Heart left ventricle (tissue), 16 donors: ENCODE measurements at places on chromosomes 1 and 21. TPM values are rescaled to one million over a fixed set of nuclear protein-coding genes. Genes with fewer than 3 reads are reported as not detected.

TFF2 gene
- not detected for total RNA-seq

C1QTNF12 gene
- 0.83 TPM for total RNA-seq

TSTD1 gene
- 7.9 TPM for total RNA-seq

TRAF3IP3 gene
- 0.90 TPM for total RNA-seq

EXTL1 gene
- total RNA-seq: 8.8 TPM

SMCP gene
- not detected for total RNA-seq

AADACL4 gene
- not detected for total RNA-seq

- no peaks in the 10 kb centered on the region for H3K27me3 ChIP-seq
- DNase-seq: no peak
- no peak overlapping the region for H3K27ac ChIP-seq
- no peaks in the 10 kb centered on the region for H3K36me3 ChIP-seq
Measured at GRCh38 chr1:63129855-63130254, 192.5 kb upstream of the FOXD3 start.

DNA sequence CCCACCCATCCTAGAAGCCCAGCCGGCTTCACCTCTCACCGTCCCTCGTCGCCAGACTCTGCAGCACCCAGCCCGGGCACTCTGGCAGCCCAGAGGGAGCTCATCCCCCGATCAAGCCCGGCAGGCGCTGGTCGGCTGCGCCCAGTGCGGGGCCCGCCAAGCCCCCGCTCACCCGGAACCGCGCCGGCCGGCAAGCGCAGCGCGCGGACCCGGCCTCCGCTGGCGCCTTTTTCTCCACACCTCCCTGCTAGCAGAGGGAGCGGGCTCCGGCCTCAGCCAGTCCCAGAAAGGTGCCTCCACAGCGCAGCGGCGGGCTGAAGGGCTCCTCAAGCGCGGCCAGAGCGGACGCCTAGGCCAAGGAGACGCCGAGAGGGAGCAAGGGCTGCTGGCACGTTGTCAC is 2023.3 kb downstream of the NCAM2 start:
- H3K27ac ChIP-seq: no peak overlapping the region
- no peaks in the 10 kb centered on the region for H3K27me3 ChIP-seq
- no peaks in the 10 kb centered on the region for H3K36me3 ChIP-seq
- DNase-seq: no peak
- H3K4me1 ChIP-seq: no peaks in the 10 kb centered on the region
- no peak overlapping the region for H3K4me3 ChIP-seq

DNA sequence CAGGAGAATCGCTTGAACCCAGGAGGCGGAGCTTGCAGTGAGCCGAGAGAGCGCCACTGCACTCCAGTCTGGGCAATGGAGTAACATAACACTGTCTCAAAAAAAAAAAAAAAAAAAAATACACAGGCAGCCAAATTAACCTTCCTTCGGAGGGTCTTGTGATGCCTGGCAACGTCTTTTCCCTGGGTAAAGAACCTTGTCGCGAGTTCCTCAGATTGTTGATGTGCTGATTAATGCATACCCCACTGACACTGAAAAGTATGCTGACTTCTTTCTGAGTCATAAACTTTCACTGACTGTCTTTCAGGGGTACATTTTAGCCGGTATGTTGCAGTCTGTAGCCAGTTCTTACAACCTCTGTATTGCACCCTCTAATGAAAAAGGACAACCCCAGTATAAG is 95.1 kb upstream of the SOD1 start:
- H3K4me3 ChIP-seq: no peak overlapping the region
- no peaks in the 10 kb centered on the region for H3K36me3 ChIP-seq
- no peak overlapping the region for H3K27ac ChIP-seq
- H3K27me3 ChIP-seq: peaks cover 4% of the 10 kb centered on the region
- peaks cover 8% of the 10 kb centered on the region for H3K4me1 ChIP-seq

- H3K4me1 ChIP-seq: no peaks in the 10 kb centered on the region
- no peaks in the 10 kb centered on the region for H3K36me3 ChIP-seq
- no peak overlapping the region for H3K27ac ChIP-seq
Measured at GRCh38 chr1:35691571-35692220, 27.0 kb downstream of the C1orf216 start.

GRCh38 chr1:162726555-162726954 is 63.9 kb upstream of the HSD17B7 start:
- no peaks in the 10 kb centered on the region for H3K36me3 ChIP-seq
- no peak for DNase-seq
- H3K4me3 ChIP-seq: no peak overlapping the region
- H3K4me1 ChIP-seq: no peaks in the 10 kb centered on the region

- peaks cover 18% of the 10 kb centered on the region for H3K27me3 ChIP-seq
- DNase-seq: no peak
- no peak overlapping the region for H3K4me3 ChIP-seq
- no peaks in the 10 kb centered on the region for H3K4me1 ChIP-seq
Measured at GRCh38 chr1:18191481-18192155, 84.0 kb downstream of the IGSF21 start.

GRCh38 chr21:31372471-31372765 is 28.4 kb upstream of the TIAM1 start:
- no peak overlapping the region for H3K4me3 ChIP-seq
- no peak for DNase-seq
- H3K36me3 ChIP-seq: no peaks in the 10 kb centered on the region
- H3K27ac ChIP-seq: no peak overlapping the region

DNA sequence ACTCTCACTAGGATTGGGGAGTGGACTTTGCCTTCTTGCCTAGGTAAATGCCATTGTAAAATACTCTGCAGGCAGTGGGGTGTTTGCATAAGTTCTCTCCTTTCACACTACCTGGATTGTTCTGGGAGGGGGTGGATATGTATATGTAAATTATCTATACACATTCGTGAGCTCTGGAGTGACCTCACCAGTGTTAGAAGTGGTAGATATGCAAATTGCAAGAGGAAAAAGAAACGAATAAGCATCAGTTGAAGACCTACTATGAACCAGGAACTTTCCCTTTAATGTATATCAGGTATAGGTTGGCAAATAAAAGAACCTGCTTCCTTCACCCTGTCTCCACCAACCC is 1.5 kb upstream of the ARHGEF11 start:
- peaks cover 31% of the 10 kb centered on the region for H3K4me1 ChIP-seq
- H3K4me3 ChIP-seq: no peak overlapping the region
- H3K27me3 ChIP-seq: no peaks in the 10 kb centered on the region
- H3K27ac ChIP-seq: no peak overlapping the region
- no peak for DNase-seq

- no peaks in the 10 kb centered on the region for H3K27me3 ChIP-seq
- H3K27ac ChIP-seq: no peak overlapping the region
- H3K36me3 ChIP-seq: no peaks in the 10 kb centered on the region
- peak; percentile 10 for DNase-seq
Measured at GRCh38 chr1:156064615-156065014, 3.7 kb downstream of the RAB25 start.

GRCh38 chr1:6275826-6276782 is 15.2 kb upstream of the GPR153 start:
- H3K4me1 ChIP-seq: no peaks in the 10 kb centered on the region
- DNase-seq: no peak
- H3K4me3 ChIP-seq: peak overlapping the region; percentile 1
- H3K27me3 ChIP-seq: no peaks in the 10 kb centered on the region
- peak overlapping the region; percentile 83 for H3K27ac ChIP-seq
- no peaks in the 10 kb centered on the region for H3K36me3 ChIP-seq

GRCh38 chr1:23214640-23215039 is 2.7 kb downstream of the HTR1D start:
- no peak overlapping the region for H3K4me3 ChIP-seq
- H3K36me3 ChIP-seq: no peaks in the 10 kb centered on the region
- no peak overlapping the region for H3K27ac ChIP-seq

DNA sequence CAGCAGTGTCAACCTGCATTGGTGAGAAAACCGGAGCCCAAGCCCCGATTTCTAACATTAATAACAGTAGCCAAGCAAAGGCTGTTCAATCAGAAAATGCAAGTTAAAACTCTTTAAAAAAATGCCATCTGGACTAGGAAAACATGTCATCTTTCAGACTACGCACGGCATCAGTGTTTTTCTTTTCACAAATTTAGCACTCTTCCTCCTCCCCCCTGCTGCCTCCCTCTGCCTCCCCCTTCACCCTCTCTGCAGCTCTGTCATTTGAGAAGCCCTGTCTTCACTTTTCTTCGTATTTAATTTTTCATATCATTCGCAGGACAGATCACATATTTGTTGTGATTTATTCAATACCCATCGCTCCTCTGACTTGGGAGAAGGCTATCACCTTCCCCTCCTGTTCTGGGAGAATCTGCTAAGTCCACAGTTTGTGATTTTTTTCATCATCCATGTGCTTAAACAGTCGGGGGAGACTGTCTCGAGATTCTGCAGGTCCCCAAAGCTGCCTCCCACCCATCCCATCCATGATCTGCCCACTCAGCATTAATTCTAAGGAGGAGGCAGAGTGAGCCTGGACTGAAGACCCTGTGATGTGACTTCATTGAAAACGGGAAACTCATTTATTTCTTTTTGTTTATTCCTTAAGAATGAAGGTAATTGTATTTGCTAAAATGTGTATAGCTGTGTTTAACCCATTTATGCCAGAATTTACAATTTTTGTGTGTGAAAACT is 84.8 kb downstream of the PROX1 start:
- H3K4me1 ChIP-seq: no peaks in the 10 kb centered on the region
- no peaks in the 10 kb centered on the region for H3K36me3 ChIP-seq
- no peak overlapping the region for H3K27ac ChIP-seq
- H3K27me3 ChIP-seq: no peaks in the 10 kb centered on the region
- no peak for DNase-seq
- H3K4me3 ChIP-seq: no peak overlapping the region

DNA sequence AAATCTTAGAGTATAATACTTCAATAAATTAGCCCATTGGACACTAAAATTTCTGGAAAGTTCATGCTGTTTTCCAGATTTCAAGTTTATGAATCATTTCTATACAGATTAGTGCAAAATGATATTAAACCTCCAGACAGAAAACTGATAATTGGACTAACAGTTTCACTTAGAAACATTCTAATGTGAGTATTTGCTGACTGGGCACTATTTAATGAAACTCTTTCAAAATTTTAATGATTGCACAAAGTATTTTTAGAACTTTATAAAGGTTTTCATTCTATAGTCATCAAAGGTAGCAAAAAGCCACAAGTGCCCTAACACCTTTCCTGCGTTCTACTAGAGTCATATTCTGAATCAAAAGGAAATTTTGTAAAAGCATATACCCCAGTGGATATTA is 81.0 kb downstream of the TTLL7 start:
- peaks cover 6% of the 10 kb centered on the region for H3K36me3 ChIP-seq
- H3K4me1 ChIP-seq: no peaks in the 10 kb centered on the region
- H3K27ac ChIP-seq: no peak overlapping the region
- H3K27me3 ChIP-seq: no peaks in the 10 kb centered on the region
- no peak overlapping the region for H3K4me3 ChIP-seq
- DNase-seq: no peak

- H3K36me3 ChIP-seq: no peaks in the 10 kb centered on the region
- no peak overlapping the region for H3K27ac ChIP-seq
- peaks cover 18% of the 10 kb centered on the region for H3K4me1 ChIP-seq
- DNase-seq: no peak
Measured at GRCh38 chr21:42312626-42313104, 2.5 kb downstream of the TFF3 start.

GRCh38 chr1:173536223-173536622 is 59.1 kb downstream of the PRDX6 start:
- DNase-seq: no peak
- no peaks in the 10 kb centered on the region for H3K36me3 ChIP-seq
- no peak overlapping the region for H3K4me3 ChIP-seq
- no peaks in the 10 kb centered on the region for H3K27me3 ChIP-seq
- H3K4me1 ChIP-seq: no peaks in the 10 kb centered on the region

DNA sequence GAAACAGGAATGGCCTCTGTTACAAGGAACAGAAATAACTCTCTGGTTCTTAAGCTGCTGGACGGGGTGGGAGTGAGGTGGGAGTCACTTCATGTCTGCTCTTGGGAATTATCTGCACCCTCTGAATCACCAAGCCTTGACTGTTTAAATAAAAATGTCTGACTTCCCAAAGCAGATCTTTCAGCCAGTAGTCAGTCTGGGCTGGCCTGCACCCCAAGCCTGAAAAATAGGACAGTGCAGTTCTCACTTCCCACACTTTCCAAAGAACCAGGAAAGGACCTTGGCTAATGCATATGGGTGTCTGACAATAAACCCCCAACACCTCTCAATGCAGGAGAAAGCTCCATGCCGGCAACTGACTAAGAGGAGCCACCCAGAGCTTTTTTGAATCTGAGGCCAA is 796 bp downstream of the S100A7 start:
- no peak for DNase-seq
- no peaks in the 10 kb centered on the region for H3K27me3 ChIP-seq
- H3K4me1 ChIP-seq: no peaks in the 10 kb centered on the region

DNA sequence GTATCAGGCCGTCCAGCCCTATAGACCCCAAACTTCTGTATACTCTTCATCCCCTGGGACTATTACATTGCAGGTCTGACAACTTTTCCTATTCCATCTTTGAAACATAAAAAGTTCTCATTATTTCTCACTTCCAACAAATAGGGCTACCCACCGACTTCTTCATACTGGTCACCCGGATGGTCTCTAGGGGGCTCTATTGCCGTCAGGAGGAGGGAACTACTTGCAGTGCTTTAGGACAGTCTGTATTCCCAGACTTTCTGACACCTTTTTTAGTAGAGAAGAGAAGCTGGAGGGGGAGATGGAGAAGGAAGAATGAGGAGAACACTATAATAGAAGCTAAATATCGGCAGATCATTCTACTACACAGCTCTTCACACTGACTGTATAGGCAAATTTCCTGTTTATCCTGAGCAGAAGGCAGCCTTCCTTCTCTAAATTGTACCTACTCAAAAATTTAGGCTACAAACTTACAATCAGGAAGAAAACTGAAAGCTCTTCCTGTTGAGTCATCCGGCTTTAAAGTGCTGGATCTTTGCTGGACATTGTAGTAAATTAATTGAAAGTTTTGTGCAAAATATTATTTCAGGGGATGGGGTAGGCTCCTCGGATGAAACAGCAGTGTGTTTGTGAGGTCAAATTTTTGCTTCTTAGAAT is 54.6 kb downstream of the CDC7 start:
- peak overlapping the region; percentile 80 for H3K27ac ChIP-seq
- DNase-seq: no peak
- H3K27me3 ChIP-seq: no peaks in the 10 kb centered on the region
- no peak overlapping the region for H3K4me3 ChIP-seq

DNA sequence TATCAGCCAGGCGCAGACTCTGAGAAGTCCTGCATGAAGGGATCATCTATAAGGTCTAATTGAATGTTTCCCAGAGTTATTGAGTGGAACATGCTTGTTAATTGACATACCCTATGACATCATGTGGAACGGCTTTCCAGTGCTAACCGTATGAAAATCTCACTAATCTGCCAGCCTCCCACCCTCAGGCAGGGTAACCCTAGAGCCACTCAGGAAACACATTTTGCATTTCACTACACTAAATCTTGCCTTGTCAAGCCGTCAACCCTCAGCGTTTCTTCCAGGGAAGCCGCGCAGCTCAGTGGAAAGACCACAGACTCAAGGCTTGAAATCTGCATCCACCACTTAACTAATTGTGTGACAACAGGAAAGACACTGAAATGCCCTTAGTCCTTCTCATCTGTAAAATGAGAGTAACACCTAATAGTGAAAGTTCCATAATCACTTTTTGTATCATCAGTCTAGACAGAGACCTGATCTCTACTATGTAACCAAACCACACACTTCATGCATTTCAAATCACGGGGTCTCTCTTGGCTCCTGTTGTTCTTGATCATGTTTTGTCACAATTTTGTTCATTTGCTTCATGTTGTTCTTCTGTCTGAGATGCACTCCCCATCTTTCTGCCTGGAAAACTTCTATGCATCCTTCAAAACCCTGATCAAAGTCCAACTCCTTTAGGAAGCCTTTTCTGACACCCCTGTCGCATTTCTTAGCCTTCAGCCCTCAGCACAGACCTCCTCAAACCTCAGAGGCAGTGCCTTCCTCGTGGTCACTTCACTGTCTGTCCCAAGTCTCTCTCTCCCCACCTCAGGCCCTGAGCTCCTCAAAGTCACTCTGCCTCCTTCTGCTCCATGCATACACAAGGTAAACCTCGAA is 246.5 kb downstream of the TOMM20 start:
- DNase-seq: no peak
- H3K4me1 ChIP-seq: peaks cover 19% of the 10 kb centered on the region
- H3K27ac ChIP-seq: no peak overlapping the region
- H3K4me3 ChIP-seq: no peak overlapping the region
- no peaks in the 10 kb centered on the region for H3K27me3 ChIP-seq
